Activated CD8-positive, alpha-beta memory T cell treated with anti-CD3 and anti-CD28 coated beads, Interleukin-2, amount 10 ng/mL, durations not matched to agents 7 days and 5 days (primary cell): ENCODE measurements at places on chromosomes 16 and 17. TPM values are rescaled to one million over a fixed set of nuclear protein-coding genes. Genes with fewer than 3 reads are reported as not detected.

The CHAD gene
- not detected for total RNA-seq

The SSTR5 gene
- total RNA-seq: not detected

The RND2 gene
- not detected for total RNA-seq

GRCh38 chr16:86307514-86307903 is 202.8 kb upstream of the FOXF1 start:
- DNase-seq: no peak
- no peaks in the 10 kb centered on the region for H3K36me3 ChIP-seq
- no peak overlapping the region for H3K27ac ChIP-seq
- H3K4me1 ChIP-seq: no peaks in the 10 kb centered on the region

DNA sequence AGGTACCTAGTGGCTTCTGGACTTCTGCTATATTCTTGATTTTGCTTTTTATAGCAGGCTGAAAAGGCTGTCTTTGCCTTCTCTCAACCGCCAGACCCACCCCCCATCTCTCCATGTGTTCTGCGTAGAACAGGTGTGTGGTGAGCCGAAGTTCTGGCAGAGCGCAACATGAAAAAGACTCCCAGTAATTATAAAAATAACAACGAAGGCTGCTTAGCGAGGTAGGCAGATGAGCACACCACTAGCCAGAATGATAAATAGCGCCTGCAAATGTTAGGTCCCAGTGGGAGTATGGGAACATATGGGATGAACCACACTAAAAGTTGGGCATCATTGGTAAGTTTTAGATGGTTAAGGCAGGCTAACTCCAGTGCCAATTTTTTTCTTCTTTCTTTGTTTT is 14.0 kb upstream of the RBFOX1 start:
- H3K4me1 ChIP-seq: no peaks in the 10 kb centered on the region
- peaks cover 1% of the 10 kb centered on the region for H3K36me3 ChIP-seq
- H3K27me3 ChIP-seq: no peaks in the 10 kb centered on the region
- no peak overlapping the region for H3K27ac ChIP-seq

GRCh38 chr16:85372627-85373372 is 240.3 kb upstream of the GSE1 start:
- no peaks in the 10 kb centered on the region for H3K27me3 ChIP-seq
- no peak overlapping the region for H3K4me3 ChIP-seq

- DNase-seq: no peak
- no peak overlapping the region for H3K4me3 ChIP-seq
- H3K27me3 ChIP-seq: peaks cover 29% of the 10 kb centered on the region
- no peaks in the 10 kb centered on the region for H3K4me1 ChIP-seq
These were observed 98.5 kb downstream of the SOX9 start for GRCh38 chr17:72219137-72219823.

DNA sequence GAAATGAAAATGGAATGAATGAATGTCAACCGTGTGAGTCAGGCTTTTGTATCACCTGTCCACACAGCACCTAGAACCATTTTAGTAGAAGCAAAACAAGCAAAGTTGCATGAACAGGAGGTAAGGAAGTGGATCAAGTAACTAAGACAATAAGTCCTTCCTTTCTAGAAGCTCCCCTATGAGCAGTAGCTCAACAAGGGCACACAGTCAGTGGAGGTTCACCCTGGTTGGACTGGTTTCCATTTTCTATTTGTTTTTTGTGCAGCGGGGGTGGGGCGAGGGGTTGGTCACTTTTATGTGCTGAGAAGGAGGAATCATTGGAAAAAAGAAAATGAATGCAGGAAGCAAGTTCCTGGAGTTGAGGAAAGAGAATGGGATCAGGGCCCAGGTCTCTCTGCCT is 4.0 kb upstream of the HSBP1 start:
- peaks cover 5% of the 10 kb centered on the region for H3K36me3 ChIP-seq
- DNase-seq: no peak
- H3K27me3 ChIP-seq: peaks cover 20% of the 10 kb centered on the region
- H3K4me1 ChIP-seq: peaks cover 19% of the 10 kb centered on the region

- peaks cover 4% of the 10 kb centered on the region for H3K27me3 ChIP-seq
- H3K4me1 ChIP-seq: no peaks in the 10 kb centered on the region
- no peak overlapping the region for H3K4me3 ChIP-seq
- no peak overlapping the region for H3K27ac ChIP-seq
These were observed 25.7 kb upstream of the SLC39A11 start for GRCh38 chr17:73118139-73118538.

DNA sequence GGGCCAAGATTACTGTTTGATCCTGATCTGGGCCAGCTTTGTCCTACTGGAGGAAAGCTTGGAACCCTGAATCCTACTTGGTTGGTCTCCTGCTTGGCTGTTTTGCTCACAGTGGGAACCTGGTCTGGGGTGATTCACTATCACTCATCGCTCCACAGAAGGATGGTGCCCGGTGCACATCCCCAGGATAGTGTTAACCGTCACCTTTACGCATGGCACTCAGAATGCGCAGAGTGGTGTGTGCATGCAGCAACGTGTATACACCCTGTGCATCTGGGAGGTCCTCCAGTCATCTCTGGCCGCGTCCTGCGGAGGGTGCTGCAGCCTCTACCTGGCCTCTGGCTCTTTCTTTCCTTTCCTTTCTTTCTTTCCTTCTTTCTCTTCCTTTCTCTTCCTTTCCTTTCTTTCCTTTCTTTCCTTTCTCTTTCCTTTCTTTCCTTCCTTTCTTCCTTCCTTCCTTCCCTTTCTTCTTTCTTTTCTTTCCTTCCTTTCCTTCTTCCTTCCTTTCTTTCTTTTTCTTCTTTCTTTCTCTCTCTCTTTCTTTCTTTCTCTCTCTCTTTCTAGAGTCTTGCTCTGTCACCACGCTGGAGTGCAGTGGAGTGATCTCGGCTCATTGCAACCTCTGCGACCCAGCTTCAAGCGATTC is 13.1 kb downstream of the SOCS3 start:
- peaks cover 52% of the 10 kb centered on the region for H3K4me1 ChIP-seq
- no peak for DNase-seq
- no peak overlapping the region for H3K27ac ChIP-seq
- no peak overlapping the region for H3K4me3 ChIP-seq
- no peaks in the 10 kb centered on the region for H3K36me3 ChIP-seq

DNA sequence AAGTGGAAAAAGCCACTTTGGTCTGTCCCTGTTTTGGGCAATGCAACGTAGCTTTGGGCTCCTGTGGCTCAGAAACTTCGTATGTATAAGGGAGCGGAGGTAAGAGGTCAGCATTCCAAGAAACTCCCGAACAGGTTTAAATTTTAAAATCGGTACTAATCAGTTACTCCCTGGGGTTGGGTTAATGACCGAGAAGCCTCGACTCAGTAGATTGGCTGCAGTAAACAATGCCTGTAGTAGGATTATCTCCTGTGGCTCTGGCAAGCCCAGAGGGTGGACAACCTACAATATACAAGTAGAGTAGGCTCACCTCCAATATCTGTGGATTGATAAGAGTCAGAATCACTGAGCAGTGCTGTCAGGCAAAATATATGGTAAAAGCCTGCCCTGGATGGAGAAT is 1.6 kb upstream of the GNA13 start:
- no peak for DNase-seq
- H3K4me1 ChIP-seq: peaks cover 22% of the 10 kb centered on the region
- H3K27me3 ChIP-seq: peaks cover 4% of the 10 kb centered on the region

GRCh38 chr17:15334266-15334665 is 7.1 kb downstream of the TEKT3 start:
- H3K4me3 ChIP-seq: no peak overlapping the region
- H3K36me3 ChIP-seq: no peaks in the 10 kb centered on the region
- no peak for DNase-seq
- H3K4me1 ChIP-seq: no peaks in the 10 kb centered on the region

DNA sequence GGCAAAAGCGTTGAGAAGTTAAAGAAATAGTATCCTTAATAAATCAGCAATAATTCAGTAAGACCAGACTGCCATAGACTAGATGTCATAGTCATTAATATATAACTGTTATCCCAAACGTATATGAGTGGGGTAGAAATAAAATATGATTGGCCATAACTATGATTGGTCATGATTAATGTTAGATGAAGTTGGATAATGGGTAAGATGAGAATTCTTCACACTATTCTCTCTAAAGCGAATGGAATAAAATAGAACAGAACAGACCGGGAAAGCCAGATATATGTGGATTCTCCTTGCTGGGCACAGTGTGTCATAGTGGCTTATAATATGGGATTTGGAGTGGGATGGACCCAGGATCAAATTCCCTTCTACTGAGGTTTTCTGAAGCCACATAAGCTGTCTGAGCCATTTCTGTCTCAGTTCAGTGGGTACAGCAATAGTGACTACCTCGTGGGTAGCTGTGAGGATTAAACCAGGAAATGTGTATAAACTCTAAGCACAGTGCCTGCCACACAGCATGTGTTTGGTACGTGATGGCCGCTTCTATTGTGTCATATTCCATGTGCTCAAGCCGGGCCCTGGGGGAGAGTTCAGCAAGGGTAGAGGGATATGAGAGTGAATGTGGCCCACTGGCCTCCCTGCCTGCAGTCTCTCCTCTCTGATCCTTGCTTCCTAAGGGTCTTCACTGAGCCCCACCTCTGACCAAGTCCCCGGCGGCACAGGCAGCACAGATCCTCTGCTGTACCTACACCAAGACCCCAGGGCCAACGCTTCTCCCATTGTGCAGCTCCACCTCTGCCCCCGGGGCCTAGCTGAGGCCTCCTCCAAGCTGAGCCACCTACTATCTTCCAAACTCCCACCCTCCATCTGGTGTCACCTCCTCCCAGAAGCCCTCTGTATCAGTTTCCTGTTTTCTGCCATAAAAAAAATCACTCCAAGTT is 3.7 kb downstream of the CETP start:
- peaks cover 21% of the 10 kb centered on the region for H3K4me1 ChIP-seq
- no peak overlapping the region for H3K4me3 ChIP-seq
- no peaks in the 10 kb centered on the region for H3K36me3 ChIP-seq
- no peaks in the 10 kb centered on the region for H3K27me3 ChIP-seq

- peaks cover 49% of the 10 kb centered on the region for H3K36me3 ChIP-seq
- no peak for DNase-seq
- no peak overlapping the region for H3K27ac ChIP-seq
- peaks cover 15% of the 10 kb centered on the region for H3K4me1 ChIP-seq
- H3K4me3 ChIP-seq: no peak overlapping the region
These were observed 5.6 kb downstream of the CMTR2 start for GRCh38 chr16:71283612-71284011.
